Dermis blood vessel endothelial cell (primary cell): ENCODE measurements at places on chromosomes 16 and 17. TPM values are rescaled to one million over a fixed set of nuclear protein-coding genes. Genes with fewer than 3 reads are reported as not detected.

Gene MFAP4
- not detected in 2 replicates for total RNA-seq

Gene PSMC3IP
- total RNA-seq, result 4.9 and 5.5 TPM in 2 replicates

Gene CDRT15
- not detected in 2 replicates for total RNA-seq

Gene CMTM4
- 8.8 and 11.6 TPM in 2 replicates for total RNA-seq

Gene KRTAP4-9
- not detected in 2 replicates for total RNA-seq
